ENCODE measurements at places on chromosomes 2 and 18.

- DNase-seq = no peak
Observed at GRCh38 chr2:228224410-228224809, 42.9 kb upstream of the SPHKAP start.

DNA sequence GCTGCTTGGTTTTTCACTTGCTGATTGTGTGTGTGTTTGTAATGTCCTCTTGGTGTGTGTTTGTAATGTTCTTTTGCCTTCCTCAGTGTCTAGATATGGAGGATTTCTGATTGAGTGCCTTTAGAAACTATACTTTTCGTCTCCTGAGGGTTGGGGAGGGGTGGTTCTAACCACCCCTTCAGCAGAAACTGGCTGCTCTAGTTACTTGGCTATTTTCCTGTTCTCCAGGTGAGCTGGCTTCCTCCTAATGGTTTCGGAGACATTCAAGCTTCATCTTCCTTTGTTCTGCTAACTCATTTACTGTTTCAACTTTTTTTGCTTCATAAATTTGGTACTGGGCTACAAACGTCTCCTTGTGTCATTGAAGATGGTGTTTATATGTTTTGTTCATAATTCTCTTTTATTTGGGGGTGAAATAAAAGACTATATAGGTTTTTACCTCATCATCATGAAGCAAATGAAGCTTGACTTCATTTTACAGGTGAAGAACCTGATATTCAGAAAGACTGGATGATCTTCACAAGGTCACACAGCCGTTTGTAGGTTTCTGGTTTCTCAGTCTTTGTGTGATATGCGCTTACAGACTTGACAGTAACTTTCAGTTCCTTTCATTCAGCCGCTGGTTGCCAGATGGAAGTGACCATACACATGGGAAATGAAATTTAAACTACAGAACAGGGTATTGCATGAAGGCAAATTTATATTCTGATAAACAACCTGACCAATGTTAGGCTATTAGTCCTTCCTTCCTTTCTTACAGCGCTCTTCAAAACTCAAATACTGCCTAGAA is 238.5 kb downstream of the GALR1 start:
- DNase-seq = no peak

GRCh38 chr2:66849153-66849755 is 414.3 kb downstream of the MEIS1 start:
- no peak for DNase-seq

- no peak for DNase-seq
Observed at GRCh38 chr2:198762441-198762840, 695.3 kb downstream of the SATB2 start.

DNA sequence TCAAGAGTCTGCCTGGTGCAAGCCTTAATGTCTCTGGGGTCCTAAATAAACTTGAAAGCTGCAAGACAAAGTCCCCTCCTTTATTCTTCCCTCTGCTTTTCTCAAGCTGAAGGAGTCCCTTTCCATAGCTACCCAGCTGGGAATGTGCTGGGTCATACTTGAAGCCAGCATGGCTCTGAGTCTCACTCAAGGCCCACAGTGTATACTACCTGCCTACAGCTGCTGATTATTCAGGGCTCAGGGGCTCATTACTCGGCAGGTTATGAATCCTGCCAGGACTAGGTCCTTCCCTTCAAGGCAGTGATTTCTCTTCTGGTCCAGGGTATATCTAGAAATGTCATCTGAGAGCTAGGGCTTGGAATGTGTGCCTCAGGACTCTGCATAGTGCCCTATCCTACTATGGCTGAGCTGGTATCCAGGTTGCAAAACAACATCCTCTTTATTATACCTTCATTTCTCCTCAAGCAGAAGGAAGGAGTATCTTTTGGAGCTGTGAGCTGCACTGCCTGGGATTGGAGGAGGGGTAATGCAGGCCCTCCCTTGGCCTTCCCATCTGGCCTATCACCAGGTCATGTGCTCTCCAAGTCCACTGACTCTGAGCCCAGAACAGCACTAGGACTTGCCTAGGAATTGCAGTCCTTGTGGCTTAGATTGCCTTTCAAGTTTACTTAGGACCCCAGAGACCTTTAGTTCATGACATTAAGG is 22.3 kb downstream of the IL1RN start:
- DNase-seq = no peak
